ENCODE measurements at places on chromosomes 4 and X.

- DNase-seq: peak; percentile 69
Observed at GRCh38 chrX:11792461-11793421, 34.7 kb downstream of the MSL3 start.

DNA sequence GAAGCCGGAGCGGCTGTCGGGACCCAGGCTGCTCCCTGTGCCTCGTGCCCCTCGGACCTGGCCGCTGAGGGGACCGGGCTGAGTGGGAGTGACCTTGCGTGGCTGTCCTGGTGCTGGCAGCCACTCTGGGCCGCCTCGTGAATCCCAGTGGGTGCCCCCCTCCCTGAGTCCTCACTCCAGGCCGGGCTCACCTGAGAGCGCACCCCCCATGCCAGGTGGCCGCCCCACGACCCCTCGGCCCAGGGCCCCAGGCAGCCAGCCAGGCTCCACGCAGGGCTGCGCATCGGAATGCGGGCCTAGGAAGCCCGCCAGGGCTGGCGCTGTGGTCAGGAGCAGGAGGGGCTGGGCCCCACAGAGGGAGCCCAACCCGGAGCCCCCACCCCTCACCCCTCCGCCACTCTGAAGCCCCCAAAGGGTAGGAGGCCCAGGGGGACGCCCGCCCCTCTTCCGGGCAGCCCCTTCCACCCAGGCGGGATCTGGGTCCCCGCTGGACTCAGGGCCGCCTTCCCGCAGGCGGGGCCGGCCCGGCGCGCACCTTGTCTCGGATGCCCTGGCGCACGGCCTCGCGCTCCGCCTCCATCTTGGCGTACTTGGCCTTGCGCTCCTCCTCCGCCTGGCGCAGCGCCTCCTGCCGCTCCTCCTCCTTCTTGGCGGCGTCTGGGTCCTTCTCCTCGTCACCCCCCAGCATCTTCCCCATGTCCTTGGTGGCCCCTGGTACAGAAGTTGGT, 33.9 kb downstream of the CPLX1 start:
- no peak for DNase-seq

DNA sequence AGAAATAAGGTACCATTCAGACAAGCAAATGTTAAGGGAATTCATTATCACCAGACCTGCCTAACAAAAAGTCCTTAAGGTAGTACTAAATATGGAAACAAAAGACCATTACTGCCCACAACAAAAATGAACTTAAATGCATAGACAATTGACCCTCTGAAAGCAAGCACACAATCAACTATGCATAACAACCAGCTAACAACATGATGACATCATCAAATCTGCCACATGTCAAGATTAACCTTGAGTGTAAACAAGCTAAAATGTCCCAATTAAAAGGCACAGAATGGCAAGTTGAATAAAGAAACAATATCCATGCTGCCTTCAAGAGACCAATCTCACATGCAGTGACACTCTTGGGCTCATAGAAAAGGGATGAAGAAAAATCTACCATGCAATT, 160.7 kb upstream of the CPXCR1 start:
- no peak for DNase-seq

- no peak for DNase-seq
Observed at GRCh38 chr4:17817027-17817426, 6.2 kb downstream of the NCAPG start.

GRCh38 chr4:186878203-186878776, 154.6 kb upstream of the FAT1 start:
- DNase-seq: no peak

GRCh38 chrX:39519566-39520301, 578.0 kb downstream of the BCOR start:
- DNase-seq: no peak

DNA sequence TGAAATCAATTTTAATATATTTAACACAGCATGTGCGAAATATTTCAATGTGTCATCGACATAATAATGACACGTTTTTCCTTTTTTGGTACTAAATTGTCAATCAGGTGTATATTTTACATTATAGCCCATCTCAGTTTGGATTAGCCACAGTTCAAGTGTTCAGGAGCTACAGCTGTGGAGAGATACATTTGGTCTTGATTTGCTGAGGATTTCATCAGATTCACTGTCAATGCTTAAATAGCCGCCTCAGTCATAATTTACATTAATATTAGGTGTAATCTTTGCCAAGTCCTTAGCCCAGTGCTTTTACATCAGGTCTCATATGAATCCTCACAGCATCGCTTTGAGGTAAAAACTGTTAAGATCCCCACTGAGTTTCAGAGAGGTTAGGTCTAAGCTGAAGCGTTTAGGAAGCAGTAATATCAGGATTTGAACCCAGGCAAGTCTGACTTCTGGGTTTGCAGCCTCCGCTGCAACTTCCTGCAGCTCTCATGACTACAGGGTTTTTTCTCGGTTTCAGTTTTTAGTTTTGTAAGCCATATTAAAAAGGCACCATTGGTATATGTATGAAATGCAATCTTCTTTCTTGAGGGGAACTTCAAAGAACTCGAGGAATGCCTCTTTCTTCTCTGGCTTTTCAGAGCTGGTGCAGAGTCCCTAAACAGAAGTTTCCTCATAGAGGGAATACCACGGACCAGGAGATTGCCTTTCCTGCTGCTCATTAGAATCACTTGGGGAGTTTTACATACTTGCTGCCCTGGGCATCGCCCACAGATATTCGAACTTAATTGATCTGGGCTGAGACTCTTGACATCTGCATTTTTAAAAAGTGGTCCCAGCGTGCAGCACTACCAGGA, 6.4 kb downstream of the MTM1 start:
- DNase-seq: no peak

- no peak for DNase-seq
Observed at GRCh38 chr4:73523126-73523525, 41.6 kb downstream of the AFM start.

DNA sequence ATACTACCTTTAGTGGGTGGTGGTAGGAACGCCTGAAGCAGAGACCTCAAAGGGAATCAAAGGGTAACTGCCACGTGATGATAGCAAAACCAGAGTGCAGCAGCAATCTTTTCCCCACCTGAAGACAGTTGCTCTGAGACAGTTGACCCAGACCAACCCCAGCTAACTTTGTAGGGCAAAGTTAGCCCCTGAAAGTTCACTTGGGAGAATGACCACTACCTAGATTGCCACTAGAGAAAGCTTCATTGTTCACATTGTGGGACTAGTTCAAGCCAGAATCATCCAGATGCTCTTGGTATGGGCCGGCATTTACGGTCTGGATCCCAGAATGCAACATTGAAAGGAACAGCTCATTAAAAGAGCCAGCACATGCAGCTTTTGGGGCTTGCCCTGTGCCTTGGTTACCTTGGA, 4.1 kb downstream of the SEPTIN6 start:
- DNase-seq: no peak

GRCh38 chrX:70132877-70133302, 357 bp upstream of the IGBP1 start:
- no peak for DNase-seq

DNA sequence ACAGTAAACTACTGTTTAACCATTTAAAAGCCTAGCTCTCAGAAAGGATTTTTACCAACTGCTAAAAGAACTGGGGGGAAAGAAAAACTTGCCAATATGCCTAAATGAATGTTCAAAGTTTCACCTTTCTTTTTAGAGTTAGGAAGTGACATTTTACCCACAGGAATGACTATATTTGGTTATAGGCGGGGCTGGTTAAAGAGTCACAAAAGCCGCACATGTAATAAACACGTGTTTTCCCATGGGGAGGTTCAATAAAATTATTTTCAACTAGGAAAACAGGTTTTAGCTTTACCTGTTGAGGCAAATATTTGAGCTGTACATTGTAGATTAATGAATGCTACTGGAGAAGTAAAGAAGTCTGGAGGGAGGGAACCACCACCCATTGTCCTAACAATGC, 41.6 kb upstream of the UGDH start:
- DNase-seq: no peak

DNA sequence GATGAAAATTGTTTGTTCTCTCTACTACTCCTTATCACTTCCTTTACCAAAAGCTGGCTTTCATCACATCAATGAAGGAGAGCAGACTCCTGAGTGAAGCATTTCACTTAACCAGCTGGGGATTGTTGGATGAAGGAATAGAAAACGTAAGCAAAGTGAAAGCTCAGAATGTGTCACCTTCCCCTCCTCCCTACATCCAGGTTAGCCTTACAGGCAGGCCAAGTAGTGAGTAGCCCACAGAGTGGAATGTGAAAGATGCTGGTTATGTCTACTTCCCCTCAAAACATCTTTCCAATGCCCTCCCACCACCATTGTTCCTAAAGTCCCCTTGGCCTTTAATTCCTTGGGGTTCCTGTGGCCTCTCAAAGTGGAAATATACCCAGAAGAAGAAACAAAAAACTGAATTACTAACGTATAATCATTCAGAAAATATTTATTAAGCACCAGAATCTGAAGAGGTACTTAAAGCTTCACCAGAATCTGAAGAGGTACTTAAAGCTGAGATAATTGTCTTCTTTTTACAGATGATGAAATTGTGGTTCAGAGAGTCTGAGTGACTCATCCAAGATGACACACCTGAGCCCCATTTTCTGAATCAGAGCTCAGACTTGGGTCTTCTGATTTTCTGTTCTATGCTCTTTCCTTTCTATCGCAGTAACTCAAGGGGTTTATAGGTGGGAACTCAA, 6.5 kb downstream of the P2RY4 start:
- DNase-seq: no peak

- DNase-seq: no peak
Observed at GRCh38 chr4:77121736-77122240, 35.2 kb upstream of the CCNG2 start.

DNA sequence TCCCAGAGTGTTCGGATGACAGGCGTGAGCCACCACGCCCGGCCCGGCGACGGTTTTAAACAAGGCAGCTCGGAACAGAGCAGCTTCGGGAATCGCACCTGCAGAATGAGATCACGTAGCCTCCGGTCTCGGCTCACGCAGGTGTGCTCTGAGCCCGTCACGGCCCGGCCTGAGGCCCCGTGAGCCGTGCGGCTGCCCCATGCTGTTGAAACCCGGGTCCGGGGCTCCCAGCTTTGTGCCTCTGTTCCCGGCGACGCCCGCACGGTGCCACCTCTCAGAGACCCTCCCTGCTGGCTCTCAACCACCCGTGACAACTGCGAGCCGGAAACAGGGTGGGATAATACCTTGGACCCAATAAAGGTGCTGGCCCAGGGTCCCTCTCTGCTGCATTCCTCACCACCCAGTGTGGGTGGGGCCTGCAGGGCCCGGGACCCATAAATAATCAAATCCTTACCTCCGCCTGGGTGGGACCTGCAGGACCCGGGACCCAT, 13.4 kb upstream of the PLCXD1 start:
- DNase-seq: no peak

GRCh38 chr4:53804719-53805118, 213.4 kb upstream of the LNX1 start:
- DNase-seq: no peak

- DNase-seq: no peak
Observed at GRCh38 chrX:3076416-3076991, 35.2 kb downstream of the ARSF start.

DNA sequence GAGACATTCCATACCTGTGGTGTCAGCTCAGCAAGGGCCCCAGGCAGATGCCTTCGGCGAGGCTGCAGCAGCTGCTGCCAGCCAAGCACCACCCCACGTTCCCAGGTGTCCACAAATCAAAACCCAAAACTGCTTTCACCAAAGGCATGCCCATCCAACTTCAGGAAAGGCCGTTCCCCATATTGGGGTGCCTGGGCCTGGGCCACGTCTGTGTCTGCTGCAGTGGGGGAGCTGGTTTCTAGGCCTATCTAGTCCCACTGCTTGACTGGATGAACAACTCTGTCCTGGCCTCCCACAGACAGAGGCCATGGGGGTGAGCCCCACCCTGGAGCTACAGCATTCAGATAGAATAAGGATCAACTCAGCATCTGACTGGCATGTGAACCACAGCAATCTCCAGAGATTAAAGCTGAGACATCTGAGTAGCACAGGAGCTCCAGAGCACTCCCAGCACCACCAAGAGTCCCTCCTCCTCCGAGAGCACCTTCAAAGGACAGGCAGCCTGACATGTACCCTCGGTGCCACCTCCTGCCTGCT, 37.0 kb downstream of the NAT8L start:
- DNase-seq: no peak

- no peak for DNase-seq
Observed at GRCh38 chr4:15653864-15654592, 1.1 kb downstream of the FBXL5 start.

- DNase-seq: no peak
Observed at GRCh38 chr4:156493858-156494257, 477.7 kb downstream of the PDGFC start.

DNA sequence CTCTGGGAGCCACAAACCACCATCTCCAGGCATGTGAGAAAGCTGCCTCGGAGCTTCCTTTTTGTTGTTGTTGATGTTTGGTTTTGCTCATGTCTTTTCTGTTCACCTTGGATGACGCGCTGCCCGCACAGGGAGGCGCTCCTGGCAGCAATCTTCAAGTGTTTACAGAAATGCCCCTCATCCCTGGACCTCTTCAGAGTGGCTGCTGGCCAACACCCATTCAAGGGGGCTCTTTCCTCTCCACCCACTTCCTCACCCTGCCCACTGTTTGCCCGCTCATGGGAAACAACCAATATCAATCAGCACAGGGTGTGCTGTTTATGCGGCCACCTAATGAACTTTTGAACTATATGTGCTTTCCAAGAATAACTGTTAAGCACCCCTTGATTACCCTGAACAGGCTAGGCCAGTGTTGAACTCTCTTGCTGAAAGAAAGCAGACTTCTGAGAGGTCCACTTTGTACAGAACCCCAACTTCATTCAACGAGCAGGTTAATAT, 355.1 kb upstream of the CLNK start:
- DNase-seq: no peak

DNA sequence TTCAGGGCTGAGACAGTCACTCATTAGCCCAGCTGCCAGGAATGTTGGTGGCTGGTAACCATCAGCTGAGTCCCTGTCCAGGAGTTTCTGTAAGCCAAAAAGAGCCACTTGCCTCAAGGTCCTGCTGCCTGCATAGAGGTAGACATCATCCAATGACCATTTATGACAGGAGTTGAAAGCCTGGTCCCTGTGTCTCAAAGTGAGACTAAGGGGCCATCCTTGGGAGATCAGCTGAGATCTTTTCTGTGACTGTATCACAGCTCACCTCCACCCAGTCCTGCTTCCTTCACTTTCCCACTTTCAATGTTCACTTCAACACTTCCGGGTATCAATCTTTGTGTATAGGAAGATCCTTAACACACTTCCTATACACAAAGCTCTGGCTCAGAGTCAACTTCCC, 28.4 kb upstream of the MAOA start:
- no peak for DNase-seq

- DNase-seq: no peak
Observed at GRCh38 chrX:20309806-20310205, 43.1 kb upstream of the RPS6KA3 start.

GRCh38 chr4:33073811-33074210, 2353.6 kb downstream of the PCDH7 start:
- no peak for DNase-seq

DNA sequence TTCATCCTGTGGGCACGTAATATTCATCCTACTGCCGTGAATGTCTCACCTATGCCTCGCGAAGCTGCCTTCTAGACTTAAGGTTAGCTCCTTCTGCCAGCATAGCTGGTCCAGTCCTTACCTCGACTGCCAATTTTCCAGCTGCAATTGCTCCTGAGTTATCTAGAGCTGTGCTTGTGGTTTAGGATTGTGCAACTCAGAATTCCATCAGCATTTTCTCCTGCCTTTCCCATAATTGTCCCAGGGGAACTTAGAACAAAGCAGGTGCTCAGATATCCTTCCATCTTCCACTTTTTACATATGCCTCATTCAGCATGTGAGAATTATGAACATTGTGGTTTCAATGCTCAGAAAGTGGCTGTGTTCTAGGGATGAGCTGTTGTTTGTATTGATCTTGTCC, 131.4 kb upstream of the ADGRL3 start:
- no peak for DNase-seq

- DNase-seq: no peak
Observed at GRCh38 chrX:104270916-104271512, 16.3 kb upstream of the ESX1 start.

- DNase-seq: no peak
Observed at GRCh38 chr4:61805979-61806378, 605.9 kb downstream of the ADGRL3 start.

Data from activated CD8-positive, alpha-beta memory T cell treated with anti-CD3 and anti-CD28 coated beads, Interleukin-2, amount 50 U/mL, for 4 hours (primary cell).